ENCODE measurements at places on chromosomes 3 and 15.

- no peak for DNase-seq
Observed at GRCh38 chr3:125191256-125191655, 21.3 kb downstream of the SLC12A8 start.

GRCh38 chr15:38211811-38212210, 40.8 kb upstream of the SPRED1 start:
- no peak for DNase-seq

DNA sequence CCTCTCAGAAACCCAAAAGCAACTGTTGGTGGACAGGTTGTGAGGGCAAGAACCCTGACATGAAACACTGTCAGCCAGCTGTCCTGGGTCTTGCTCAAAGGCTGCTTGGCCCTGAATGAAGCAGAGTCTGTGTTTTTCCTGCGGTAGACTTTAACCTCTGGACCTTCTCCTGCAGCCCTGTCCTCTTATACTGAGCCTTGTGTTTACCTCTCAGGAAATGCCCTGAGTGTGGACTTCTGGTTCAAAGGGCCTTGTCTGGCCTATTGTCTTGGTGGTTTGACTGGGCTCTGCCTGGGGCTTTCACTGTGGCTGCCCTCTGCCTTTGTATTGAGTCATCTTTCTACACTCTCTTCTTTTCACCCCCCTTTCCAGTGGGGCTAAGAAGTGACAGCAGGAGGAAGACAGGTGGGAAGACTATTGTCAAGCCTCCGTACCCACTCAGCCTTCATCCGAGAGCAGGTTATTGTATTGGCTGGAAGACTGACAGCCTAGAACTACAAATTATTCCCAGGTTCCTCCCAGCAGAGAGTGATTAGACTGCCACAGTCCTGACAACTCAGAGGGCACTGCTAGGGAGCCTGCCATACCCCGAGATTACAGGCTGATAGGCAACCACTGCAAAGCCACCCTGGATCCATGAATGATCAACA, 3.5 kb downstream of the SEC13 start:
- DNase-seq: no peak

- no peak for DNase-seq
Observed at GRCh38 chr3:10529809-10530208, 24.4 kb upstream of the ATP2B2 start.

DNA sequence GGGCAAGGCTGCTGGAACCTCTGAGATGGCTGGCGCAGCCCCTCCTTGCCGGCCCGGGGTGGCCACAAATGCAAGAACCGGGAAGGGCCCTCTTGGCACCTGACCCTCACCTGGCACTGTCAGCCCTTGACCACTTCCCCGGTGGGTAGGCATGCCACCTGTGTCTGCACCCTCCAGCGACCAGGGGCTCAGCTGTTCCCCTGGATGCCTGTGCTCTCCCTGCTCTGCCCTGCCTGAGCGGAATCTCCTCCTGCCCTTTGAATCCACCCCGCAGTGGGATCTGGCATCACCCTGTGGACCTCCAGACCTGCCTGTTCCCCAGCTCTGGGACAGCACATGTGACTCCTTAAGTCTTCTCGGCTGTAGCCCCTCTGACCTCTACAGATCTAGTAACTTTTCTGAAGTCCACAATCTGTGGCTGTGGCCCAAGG, 26.1 kb upstream of the FGD5 start:
- no peak for DNase-seq

GRCh38 chr15:37094333-37094914, 5.9 kb downstream of the MEIS2 start:
- DNase-seq: no peak

- peak; percentile 66 for DNase-seq
Observed at GRCh38 chr15:76140074-76140464, 80.3 kb downstream of the TMEM266 start.

- no peak for DNase-seq
Observed at GRCh38 chr3:47899495-47900108, 96.7 kb downstream of the DHX30 start.

DNA sequence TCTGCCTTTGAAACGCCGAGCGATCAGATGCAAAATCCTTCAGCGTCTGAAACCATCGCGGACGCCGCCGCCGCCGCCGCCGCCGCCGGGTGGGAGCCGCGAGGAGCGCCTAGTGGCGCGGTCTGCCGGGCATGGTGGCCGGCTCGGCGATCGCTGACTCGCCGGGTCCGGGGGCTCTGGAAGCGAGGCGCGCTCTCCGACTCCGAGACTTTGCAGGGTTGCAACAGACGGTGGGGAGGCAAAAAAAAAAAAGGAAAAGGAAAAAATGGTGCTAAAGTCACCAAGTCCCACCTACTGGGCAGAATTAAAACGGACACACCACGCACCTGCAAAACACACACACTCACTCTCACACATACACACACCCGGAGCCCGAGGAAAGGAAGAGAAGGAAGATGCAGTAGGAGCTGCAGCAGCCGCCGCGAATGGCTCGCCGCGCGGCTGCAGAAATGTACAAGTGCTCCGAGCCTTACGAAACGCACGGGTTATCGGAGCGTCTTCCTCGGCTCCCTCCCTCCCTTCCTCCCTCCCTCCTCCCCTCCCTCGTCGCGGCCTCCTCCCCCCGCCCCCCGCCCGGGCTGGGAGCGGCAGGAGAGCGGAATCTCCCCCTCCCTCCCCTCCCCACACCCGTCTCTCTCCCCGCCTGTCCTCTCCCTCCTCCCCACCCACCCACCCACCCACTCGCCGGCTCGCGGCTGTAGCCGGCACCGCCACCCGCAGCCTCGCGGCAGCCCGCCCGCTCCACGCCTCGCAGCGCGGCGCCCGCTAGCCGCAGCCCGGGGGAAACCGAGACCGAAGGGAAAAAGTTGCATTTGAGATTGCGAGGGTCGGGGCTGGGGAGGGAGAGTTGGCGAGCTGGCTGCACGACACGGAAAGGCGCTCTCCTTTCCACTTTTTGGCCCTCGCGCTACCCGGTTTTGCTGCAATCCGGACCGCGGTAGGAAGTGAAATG, at the start of gene NTRK3:
Gene NTRK3, minus strand, starts transcription at position 461 of the 952 bp plus-strand sequence. CDS start 586 bp downstream, outside the sequence.
- DNase-seq: no peak

- peak; percentile 89 for DNase-seq
Observed at GRCh38 chr3:129428376-129429079, at the start of gene EFCAB12. EFCAB12 (minus strand) TSS chr3:129428636; CDS start chr3:129428488, 148 bp downstream.

DNA sequence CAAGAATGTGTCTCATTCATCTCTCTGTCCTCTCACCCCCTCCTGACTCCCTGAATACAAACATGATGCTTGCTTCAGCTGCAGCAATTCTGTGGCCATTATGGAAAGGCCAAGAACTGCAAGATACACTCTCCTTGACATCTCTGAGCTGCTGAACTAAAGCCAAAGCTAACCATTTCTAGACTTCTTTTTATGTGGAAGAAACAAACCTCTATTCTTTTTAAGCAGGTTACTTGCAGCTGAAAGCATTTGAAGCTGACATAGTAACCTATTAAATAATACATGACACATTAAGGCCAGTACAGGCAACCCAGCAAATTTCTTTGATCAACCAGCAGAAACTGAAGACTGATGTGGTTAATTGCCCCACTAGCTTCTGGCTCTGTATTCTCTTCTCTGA, 17.5 kb downstream of the FHIT start:
- DNase-seq: no peak

GRCh38 chr3:82736696-82737277, 975.3 kb upstream of the GBE1 start:
- no peak for DNase-seq

DNA sequence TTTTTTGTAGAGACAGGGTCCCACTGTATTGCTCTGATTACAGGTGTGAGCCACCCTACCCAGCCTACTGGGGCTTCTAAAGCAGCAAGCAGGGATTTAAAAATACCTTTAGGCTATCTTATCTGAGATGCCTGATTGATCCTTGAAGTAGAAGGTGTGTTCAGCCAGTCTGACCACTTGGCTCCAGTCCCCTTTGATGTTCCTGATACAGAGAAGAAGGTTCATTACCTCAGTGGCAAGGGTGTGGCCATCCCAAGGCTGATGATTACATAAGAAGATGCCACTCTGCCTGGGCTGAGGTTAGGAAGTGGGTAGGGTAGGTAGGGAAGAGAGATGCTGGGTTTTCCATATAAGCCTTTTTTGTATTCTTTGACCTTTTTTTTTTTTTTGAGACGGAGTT, 11.2 kb upstream of the DCAF1 start:
- DNase-seq: no peak

DNA sequence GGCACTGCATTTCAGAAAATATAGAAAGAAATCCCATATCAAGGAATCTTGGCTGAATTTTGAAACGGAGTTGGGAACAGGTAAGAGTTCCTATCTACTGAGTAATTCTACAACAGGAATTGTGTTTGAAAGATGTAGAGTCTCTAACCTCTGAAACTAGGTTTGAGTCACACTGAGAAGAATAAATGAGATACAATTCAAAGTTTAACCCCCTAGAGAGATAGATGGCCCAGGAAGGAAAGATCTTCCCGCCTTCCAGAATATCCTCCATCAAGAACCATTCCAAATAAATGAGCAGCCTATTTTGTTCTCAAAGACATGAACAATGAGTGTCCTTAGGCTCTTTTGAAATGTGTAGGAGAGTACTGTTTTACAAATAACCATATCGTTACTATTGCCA, 2.9 kb upstream of the ANP32A start:
- DNase-seq: no peak

- DNase-seq: no peak
Observed at GRCh38 chr3:65986285-65986684, 52.4 kb downstream of the MAGI1 start.

- DNase-seq: no peak
Observed at GRCh38 chr3:152388631-152389030, 119.9 kb downstream of the MBNL1 start.

DNA sequence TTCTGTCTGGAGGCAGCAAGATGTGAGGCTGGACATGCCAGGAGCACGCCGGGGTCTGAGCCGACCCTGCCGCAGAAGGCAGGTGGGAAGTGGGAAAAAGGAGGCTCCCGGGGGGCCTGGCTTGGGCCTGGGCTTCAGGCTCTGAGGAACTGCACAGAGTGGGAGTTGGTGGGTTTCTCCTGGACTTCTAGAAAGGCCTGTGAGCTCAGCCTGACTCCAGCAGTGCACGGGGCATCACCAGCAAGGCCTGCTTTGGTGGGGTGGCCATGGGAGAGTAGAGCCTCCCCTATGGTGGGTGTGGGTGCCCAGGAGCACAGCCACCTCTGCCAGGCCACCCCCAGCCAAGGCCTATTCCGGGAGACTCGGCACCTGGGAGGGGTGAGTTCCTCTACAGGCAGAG, 18.1 kb upstream of the SLC41A3 start:
- DNase-seq: no peak

DNA sequence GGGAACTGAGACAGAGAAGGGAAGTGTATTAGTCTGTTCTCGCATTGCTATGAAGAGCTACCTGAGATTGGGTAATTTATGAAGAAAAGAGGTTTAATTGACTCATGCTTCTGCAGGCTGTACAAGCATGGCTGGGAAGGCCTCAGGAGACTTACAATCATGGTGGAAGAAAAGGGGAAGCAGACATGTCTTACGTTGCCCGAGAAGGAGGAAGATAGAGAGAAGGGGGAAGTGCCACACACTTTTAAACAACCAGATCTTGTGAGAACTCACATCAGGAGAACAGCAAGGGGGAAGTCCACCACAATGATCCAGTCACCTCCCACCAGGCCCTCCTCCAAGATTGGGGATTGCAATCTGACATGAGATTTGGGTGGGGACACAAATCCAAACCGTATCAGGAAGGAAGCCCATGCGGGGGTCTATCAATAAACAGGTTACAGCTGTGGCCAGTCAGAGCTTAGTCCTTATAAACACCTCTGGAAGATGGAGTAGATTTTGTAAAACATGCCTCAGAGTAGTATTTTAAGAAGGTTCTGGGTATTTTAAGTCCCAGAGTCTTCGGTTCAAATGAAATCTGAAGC, 153.9 kb downstream of the GHSR start:
- no peak for DNase-seq

DNA sequence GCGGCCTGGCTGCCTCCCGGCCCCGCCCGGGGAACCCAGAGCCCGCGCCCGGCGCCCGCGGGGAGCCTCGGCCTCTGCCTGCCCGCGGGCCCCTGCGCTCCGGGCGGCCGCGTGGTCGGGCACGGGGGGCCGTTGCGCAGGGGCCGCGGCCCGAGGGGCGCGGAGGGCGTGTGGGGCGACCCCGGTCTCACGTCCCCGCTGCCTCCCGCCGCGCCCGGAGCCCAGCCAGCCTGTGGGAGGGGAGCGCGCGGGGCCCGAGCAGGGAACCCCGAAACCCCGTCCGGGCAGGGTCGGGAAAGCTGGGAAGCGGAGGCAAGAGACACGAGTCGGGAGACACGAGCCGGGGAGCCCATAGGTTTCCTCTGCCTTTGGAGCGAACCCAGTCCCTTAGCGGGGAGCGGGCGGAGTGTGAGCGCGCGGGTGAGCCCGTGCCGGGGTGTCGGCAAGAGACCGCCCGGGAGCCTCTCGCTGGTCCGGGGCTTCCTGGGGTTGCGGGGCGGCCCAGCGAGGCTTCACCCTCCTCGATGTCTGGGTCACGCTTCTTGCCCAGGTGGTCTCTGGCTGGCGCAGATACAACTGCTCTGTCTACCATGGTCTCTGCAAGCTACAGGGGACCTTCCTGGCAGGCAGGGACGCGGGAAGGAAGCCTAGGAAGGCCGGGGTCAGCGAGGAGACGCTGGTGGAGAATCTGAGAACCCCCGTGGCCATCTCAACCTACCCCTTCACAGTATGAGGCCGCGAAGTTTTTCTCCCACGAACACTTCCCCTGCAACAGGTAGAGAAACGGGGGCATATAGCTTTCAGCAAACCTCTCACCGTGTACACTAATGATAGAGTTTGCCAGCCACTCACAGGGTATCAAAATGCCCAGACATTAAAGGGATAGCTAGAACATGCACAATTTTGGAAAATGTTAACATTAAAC, 586 bp downstream of the LRRK1 start:
- DNase-seq: peak; percentile 75

DNA sequence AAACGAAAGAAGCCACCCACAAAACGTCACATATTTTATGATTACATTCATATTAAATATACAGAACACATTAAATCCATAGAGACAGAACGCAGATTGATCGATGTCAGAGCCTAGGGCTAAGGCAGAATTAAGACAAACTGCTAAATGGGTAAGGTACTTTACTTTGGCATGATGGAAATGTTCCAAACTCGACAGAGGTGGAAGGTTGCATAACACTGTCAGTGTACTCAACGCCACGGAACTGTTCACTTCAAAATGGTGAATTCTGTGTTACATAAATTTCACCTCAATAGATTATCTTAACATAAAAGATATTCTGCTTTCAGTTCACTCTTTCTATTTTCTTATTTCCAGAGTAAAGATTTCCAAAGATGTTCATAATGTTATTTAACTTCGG, 158.4 kb downstream of the TBC1D5 start:
- no peak for DNase-seq

DNA sequence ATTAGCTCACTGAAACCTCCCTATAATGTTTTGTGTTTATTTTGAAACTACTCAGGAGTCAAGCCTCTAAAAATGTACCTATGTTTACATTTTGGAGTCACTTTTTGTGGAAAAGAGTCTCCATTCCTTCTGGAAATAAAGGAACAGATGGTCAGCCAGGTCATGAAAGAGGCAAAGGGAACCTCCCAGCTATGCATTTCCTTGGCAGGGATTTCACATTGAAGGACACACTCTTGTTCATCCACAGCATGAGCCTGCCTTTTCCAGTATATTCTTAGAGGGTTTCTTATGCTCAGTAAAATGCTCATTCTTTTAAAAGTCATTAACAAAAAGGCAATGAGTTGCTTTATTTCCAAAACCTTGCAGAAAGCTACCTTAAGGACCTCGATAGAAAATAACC, 20.8 kb downstream of the STAC start:
- no peak for DNase-seq
